ENCODE measurements at places on chromosomes 11 and 22.

- no peak for DNase-seq
Observed at GRCh38 chr11:10667521-10667885, 26.1 kb downstream of the IRAG1 start.

DNA sequence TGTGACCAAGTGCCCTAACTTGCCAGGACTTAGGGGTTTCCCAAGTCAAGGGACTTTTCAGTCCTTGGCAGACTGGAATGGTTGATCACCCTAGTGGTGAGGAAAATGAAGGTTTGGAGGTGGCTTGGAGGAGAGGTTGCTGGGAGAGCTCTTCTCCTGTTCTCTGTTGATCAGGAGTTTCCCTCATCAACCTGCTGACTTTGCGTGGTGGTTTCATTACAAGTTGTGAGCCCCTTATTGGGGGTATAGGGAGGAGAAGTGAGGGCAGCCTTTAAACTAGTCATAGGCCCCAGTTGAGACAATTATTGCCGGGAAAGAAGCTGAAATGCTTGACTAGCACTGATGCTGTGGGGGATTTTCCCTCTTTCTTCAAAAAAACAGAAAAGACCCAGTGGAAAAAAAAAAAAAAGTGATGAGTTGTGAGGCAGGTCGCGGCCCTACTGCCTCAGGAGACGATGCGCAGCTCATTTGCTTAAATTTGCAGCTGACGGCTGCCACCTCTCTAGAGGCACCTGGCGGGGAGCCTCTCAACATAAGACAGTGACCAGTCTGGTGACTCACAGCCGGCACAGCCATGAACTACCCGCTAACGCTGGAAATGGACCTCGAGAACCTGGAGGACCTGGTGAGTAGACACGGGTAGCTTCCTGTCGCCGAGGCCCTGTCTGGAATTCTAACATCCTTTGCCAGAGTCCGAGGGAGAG, at the start of gene CXCR5:
TSS of gene CXCR5 (plus strand) at position 525 of the 704 bp plus-strand sequence. CDS start at position 575, 50 bp downstream.
- no peak for DNase-seq

DNA sequence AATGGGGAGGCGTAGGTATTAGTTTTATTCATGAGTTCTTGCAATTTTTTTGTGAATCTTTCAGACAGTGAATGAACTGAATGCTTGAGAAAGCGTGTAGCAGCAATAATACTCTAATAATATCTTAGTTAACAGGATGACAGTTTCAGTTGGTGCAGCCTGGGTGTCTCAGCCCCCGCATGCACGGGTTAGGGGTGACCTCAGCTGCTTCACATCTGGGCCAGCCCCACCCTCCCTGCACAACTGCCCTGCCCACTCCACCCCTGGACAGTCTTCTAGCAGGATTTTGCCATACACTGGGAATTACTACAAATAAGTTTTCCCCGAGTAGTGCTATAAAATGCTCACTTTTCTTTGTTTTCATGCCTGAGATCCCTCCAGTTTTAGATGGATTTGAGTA, 83.2 kb downstream of the ST3GAL4 start:
- DNase-seq = no peak

- no peak for DNase-seq
Observed at GRCh38 chr11:70156291-70157037, 46.6 kb upstream of the FADD start.

- DNase-seq = no peak
Observed at GRCh38 chr22:37742376-37743171, 45.7 kb downstream of the TRIOBP start.

DNA sequence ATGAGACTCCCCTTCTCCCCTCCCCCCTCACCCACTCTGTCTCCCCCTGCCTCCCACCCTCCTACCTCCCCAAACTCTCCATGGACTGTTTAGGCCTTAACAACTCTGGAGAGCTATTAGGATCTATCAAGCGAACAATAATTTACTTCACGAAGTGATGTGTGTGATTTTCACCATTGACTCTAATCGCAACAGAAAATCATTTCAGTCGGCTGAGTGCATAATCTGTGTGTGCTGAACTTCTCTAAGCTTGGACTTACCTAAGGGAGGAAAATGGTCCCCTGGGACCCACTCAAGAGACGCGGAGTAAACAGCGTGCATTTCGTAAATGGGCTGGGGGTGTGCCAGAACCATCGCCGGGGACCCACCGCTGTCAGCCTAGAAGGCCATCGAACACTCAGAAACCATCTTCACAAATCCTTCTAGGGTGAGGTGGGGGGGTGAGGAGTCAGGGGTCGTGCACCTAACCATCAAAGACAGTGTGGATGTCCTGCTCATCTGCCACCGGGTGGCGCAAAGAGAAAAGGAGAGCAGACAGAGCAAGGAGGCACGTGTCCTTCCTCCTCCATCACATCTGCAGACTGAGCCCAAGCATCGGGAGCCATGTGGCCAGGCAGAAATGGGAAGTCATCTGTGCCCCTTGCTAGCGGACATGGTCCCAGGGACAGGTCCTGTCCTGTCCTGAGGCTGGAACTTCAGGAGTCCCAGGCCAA, 62.1 kb upstream of the NUP50 start:
- DNase-seq = no peak

GRCh38 chr11:67562963-67563704, 20.5 kb upstream of the GSTP1 start:
- no peak for DNase-seq

DNA sequence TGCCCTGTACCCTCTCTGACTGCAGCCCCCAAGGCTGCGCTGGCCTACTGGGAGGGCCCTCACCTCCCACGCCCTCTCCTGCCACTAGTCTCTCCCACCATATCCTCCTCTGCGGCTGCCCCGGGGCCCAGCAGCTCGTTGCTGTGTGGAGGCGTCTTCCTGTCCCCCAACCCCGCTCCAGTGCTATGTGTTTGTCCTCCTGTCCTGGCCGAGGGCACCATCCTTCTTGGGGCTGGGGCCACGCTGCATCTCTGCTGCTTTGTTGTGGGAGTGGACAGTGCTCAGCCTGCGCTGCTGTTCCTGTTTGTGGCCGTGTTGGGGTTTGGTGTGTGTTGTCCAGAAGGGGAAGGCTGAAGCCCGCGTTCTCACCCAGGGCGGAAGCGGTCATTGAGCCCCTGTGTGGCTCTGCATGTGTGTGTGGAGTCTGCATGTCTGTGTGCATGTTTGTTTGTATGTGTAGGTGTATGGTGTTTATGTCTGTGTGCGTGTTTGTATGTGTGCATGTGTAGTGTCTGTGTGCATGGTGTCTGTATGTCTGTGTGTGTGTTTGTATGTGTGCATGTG, 15.7 kb downstream of the TPCN2 start:
- no peak for DNase-seq

DNA sequence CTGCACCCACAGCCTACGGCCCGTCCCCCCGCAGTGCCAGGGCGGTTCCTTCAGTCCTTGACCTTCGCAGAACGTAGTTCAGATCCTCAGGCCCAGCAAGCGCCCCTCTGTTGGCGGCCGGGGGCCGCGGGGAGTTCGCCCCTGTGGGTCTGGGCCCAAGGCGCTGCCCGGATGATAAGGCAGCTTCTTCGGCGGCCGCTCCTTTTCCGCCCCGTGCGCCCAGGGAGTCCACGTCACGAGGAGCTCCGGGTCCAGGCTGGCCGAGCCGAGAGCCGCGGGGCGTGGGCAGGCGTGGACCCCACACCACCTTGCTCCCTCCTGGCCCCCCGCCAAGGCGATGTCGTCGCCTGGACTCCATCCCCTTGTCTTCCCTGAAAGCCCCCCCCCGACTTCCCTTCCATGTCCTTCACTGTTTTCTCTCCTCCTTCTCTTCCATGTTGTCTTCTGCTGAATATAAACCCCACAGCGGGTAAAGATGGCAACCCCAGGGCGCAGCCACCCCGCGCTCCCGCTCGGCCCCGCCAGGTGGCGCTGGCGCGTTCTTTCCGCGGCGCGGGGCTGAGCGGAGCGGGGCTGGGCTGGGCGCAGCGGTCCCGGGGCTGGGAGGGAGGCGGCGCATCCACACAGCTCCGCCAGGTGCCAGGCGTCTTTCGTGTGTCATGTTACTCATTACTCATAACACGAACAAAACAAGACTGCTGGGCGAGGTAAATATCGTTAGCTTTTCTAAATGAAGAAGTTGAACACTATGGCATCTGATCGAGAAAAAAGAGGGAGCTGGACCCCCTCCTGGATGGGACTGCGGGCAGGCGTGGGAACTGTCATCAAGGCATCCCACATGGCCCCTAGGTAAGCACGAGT, 321.0 kb downstream of the NTM start:
- no peak for DNase-seq

DNA sequence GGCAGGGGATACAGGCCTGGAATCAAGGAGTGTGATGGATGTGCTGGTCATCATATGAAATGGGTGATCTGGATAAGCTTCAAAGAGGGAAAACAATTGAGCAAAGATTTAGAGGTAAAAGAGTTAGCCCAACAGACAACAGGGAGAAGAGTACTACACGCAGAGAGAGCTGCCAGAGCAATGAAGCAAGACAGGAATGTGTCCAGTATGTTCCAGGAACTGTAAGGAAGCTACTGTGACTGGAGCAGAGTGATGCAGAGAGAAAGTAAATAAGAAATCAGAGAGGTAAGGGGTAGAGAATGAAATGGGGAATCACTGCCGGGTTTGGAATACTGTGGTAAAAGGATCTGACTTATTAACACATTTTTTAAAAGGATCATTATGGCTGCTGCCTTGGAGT, 255.1 kb downstream of the DCDC1 start:
- DNase-seq = no peak

GRCh38 chr22:16933291-16934282, 74.4 kb downstream of the GAB4 start:
- DNase-seq = no peak

GRCh38 chr22:25564979-25565677, 653 bp downstream of the GRK3 start:
- DNase-seq = no peak

DNA sequence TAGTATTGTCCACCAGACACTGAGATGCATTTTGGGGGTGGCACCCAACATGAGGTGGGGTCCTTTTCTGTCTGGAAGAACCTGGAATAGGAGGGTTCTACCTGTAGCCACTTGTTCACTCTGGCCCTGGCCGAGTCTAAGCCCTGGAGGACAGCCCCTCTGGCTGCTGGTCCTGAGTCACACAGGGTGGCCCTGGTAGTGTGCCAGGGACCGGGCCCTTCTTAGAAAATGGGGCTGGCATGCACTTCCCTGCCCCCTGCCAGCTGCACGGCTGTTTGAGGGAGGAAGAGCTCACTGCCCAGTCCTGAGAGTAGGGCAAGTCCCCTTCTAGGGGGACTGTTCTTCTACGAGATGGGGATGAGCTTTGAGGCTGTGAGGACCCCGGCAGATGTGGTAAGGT, 2.2 kb downstream of the PLCB3 start:
- no peak for DNase-seq

DNA sequence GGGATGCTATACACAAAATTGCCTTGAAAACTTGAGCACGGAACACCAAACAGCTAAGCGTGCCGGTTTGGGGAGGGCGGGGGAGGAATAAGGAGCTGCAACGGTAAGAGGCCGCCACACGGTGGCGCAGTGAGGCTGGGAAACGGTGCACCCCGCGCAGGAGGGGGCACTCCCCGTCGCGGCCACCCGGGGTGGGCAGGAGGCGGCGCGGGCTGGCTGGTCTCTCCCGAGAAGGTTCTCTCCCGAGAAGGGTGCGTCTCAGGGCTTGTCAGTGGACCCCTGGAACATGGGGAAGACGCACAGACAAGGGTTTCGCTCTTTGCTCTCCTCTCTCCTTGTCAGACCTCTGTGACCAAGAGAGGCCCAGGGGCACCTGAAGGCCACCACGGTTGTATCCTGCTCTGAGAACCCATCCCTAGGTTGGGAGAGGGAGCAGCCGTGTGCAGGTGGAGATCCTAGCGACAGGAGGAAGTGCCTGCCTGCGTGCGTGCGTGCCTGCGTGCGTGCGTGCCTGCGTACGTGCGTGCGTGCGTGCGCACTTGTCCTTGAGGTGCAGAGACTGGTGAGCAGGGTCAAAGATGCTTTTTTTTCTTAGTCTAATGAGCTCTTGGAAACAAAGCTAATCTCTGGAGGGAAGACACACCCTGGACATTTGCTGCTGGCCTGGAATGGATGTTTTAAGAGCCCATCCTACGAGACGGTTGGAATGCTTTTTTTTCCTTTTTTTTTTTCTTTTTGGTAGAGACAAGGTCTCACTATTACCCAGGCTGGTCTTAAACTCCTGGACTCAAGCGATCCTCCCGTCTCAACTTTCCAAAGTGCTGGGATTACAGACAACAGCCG, 18.1 kb upstream of the JAM3 start:
- DNase-seq = no peak

- DNase-seq = no peak
Observed at GRCh38 chr11:119671051-119671450, 57.9 kb downstream of the NECTIN1 start.
